ENCODE measurements at places on chromosomes 5 and 9.

- no peak for DNase-seq
These were observed 283.3 kb downstream of the TMEM167A start for GRCh38 chr5:82793808-82794419.

- no peak for DNase-seq
These were observed 261.9 kb downstream of the PBX3 start for GRCh38 chr9:126009047-126009446.

- no peak for DNase-seq
These were observed 1.6 kb upstream of the SUB1 start for GRCh38 chr5:32583582-32584232.

GRCh38 chr5:22780756-22781155, 72.4 kb downstream of the CDH12 start:
- DNase-seq = no peak

GRCh38 chr5:75574791-75575190, 36.5 kb upstream of the ANKDD1B start:
- DNase-seq = no peak

DNA sequence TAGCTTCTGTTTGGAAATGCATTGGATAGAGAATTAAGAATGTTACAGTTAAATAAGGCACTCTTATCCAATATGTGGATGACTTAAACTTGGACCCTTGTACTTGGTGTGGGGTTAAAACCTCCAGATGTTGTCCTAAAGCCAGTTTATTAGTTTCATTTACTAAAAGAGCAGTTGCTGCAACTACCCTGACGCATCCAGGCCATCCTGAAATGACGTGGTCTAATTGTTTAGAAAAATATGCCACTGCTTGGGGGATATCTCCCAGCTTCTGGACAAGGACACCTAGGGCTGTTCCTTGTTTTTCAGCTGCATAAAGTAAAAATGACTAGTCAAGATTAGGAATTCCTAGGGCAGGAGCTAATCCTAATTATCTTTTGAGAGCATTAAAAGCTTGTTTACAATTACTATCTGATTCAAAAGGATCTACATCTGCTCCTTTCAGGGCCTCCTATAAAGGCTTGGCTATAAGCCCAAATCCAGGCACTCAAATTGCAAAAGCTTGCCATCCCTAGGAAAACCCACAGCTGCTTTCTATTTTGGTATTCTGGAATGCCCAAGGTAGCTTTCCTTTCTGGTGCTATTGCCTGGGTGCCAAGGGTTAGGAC, 45.7 kb upstream of the SLCO4C1 start:
- DNase-seq = no peak

- no peak for DNase-seq
These were observed 136.2 kb downstream of the BARX1 start for GRCh38 chr9:93818827-93819472.

DNA sequence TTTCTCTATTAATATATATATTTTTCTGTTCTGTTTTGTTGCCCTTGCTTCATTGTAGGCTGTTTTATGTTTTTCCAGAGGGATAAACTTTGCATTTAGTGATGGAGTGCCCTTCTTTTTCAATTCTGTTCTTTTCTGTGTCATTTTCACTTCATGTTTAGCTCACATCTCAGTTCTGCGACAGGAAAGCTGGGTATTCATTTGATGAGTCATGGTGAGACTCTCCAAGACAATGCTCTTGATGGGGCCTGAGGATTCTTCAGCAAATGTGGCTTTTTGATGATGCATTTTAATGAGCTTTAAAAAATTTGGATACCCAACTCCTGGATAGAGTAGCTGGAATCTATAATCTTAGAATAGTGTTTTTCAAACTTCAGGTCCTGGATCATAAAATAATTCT, 56.5 kb upstream of the SPATA31D4 start:
- no peak for DNase-seq

DNA sequence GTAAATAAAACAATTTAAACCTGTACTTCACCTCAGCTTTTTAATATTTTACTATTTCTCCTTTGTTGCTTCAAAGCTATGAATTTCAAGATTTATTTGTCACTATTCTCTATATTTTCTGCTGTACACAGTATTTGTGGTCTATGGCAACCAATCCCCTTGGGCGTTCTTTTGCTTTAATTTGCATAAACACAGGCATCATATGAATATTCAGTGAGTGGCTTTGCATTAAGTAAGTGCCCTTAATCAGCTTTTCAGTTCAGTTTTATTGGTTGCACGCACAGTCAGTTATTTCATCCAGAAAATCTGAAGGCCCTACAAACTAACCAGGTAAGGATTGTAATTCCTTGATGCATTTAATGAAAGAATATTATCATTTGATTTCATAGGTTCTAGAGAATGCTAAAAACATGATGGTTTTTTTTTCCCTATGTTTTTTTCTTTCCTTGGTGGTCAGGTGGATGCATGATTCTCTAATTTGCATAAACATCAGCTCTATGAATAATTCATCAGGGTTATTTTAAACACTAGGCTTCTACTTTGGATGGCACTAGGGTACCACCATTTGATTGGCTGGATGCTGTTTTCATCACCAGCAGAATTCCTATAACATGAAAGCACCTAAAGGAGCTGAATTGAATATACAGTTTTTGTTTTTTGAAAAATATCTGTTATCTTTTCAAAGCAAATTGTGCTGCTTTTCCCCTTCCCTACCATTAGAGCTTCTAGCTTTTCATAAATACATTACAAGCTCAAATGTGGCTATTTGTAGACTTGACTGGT, 249.2 kb upstream of the CCNH start:
- DNase-seq = no peak

DNA sequence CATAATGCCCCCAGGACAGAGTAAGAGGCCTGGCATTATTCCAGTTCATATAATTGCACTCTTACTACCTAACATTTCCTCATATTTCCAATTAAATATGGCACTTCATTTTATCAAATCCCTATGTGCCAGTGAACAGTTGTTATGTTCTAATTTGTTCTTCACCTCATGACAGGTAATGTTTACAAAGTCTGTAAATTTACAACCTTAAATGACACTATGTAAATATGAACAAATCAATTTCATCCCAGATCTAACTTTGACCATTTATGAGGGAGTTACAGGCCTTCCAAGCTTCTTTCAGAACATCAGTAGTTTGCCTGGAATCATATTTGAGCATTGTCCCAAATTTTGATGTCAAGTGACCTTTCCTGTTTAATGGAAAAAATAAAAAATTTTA, 592.6 kb upstream of the CDH6 start:
- DNase-seq = no peak

GRCh38 chr9:36960575-36960955, 73.5 kb downstream of the PAX5 start:
- DNase-seq = no peak

- no peak for DNase-seq
These were observed 36.9 kb upstream of the MED27 start for GRCh38 chr9:132116583-132116982.

DNA sequence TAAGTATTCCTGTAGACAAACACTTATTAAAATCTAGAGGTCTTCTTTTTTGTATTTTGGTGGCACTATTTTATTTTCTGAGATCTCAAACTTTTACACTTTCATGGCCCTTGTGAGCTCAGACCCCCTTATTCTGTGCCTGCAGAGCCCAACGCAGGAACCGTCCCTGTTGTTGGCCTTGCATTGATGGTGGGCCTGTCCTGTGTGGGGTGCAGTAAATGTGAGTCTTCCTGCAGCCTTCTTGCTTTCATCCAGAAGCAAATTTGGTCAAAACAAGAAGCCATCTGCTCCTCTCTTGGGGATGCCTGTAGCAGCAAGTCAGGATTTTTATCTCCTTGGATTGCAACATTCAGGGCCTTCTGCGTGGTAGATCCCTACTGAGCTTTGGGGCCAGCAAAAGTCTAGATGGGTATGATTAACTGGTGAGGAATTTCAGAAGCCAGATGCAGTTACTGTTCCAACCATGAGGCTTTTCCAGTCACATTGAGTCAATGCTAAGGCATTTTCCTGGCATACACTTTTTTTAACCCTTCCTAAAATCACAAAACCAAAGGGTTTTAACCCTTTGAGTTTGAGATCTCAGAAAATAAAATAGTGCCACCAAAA, 31.7 kb downstream of the BASP1 start:
- no peak for DNase-seq

DNA sequence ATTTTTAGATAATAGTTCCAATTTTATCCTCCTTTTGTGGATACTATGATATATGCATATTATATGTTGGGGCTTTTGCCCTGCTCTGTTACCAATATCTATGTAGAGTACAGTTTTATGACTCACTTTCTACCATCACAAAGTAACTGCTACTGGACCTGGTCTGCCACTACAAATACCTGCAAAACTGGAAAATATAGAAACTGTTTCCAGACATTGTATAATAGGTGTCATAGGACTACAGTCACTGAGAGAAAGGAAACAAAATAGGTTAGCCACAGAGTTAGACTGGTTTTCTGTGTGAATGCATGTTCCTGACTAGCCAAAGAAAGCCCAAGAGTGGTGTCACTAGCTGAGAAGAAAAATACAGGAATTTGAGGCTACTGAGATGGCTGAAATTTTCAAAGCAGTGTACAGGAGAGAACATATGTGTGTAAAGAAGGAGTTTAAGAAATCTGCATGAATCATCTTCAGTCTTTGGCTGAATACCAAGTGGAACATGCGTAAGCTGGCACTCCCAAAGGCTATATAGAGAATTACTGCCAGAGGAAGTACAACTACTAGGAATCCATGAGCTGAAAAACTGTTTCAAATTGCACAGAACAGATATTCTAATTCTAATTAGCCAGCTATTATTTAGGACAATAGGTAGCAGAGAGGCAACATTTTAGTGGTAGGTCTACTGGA, 29.0 kb upstream of the FAM174A start:
- no peak for DNase-seq

DNA sequence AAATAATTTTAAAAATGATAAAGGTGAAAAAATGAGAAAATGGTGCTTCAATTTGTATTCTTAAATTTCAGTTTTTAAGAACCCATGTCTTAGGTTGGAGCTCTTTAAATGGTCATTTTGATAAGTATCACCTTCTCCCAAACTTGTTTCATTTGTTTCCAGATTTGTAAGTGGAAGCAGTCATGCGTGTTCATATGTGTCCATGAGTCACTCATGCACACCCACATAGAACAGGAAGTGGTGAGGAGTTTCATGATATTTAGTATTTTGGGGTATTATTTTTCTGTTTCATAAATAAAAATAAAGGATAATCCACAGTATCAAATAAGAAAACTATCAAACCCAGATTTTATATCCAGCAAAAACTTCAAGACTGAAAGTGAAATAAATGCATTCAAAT, 570.4 kb upstream of the ST8SIA4 start:
- no peak for DNase-seq

GRCh38 chr9:91502913-91503672, 79.5 kb upstream of the NFIL3 start:
- no peak for DNase-seq

DNA sequence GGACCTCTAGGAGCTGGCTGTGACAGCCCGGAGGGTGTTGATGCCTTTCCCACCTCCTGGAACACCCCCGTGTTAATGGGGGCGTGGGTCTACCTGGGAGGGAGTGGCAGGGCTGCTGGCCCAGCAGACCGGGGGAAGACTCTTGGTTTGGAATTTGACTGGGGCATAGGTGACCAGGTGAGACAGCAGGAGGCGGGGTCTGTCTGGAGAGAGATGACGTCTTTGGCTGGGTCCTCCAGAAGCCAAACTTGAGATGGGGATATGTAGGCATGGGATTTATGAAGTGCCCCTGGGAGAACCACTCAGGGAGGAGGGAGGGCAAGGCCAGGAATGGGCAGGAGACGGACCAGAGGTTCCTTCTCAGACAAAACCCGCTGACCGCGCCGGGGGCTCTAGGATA, 42.6 kb downstream of the NEK6 start:
- DNase-seq = no peak

DNA sequence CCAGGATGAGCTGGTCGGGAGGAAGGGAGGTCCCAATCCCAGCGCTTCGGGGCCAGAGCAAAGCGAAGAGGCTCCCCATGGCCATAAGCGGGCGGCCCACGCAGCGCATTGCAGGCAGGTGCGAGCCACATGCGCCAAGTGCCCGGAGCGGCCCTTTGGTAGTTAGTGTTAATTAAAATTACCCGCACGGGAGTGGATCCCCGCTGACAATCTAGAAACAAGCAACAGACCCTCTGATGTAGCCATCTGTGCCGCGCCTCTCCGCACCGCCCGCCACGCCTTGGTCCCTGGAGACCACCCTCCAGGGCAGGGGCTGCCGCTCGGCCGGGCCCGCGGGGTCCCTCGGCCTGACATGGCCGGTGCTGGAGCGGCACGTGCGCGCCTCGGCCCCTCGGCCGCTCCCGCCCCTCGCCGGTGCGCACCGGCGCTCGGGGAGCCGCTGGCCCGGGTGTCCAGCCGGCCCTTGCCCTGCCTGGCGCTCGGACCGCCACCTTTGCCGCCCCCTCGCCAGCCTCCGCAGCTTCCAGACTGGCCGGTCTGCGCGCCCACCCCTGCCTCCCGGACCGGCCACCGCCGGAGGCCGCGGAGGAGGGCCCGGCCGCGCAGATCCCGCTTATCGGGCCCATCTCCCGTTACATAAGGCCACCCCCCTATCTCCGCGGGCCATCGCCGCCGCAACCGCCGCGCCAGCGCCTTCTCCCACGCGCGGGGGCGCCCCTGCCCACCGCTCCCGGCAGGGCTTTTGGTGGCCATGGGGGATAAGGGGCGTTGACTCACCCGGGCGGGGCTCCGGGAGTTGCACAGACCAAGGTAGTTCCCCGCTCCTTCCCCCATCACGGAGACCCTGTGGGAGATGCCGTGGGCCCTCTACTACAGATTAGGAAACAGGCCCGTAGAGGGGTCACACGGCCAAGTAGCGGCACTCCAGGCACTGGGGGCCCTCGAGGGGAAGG, 1.9 kb upstream of the IL13 start:
- no peak for DNase-seq

- DNase-seq = no peak
These were observed 10.4 kb downstream of the CXXC5 start for GRCh38 chr5:139658501-139658927.

DNA sequence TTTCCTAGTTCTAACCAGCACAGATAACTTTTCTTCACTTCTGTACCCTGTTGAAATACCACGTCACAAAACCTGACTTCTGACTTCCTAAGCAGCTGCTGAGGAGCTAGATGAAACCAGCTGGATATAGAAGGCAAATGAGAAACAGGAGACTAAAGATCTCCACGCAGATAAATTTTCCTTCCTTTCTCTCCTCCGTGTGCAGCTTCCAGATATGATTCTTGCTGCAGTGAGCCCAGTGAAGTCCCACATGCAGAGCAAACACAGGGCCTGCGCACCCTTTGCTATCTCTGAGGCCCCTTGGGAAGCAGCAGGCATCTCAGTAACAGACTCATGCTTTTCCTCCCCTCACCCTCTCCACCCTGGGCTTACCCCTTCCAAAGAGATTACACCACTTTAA, 1638.3 kb downstream of the MAT2B start:
- DNase-seq = no peak

- no peak for DNase-seq
These were observed 569.5 kb downstream of the PSAT1 start for GRCh38 chr9:78866207-78867132.

GRCh38 chr5:36653044-36653705, 46.8 kb downstream of the SLC1A3 start:
- no peak for DNase-seq

- no peak for DNase-seq
These were observed 10.3 kb downstream of the CDC37L1 start for GRCh38 chr9:4689687-4690104.

- no peak for DNase-seq
These were observed 376.6 kb upstream of the TUSC1 start for GRCh38 chr9:26054600-26055520.

- DNase-seq = no peak
These were observed 72.5 kb upstream of the MAP1B start for GRCh38 chr5:72034770-72035169.

Measured in NCI-H1436 treated with DMSO at 0.1 percent for 48 hours (cell line).